EH (cell line): ENCODE measurements at places on chromosomes 11 and 22.

- no peak for DNase-seq
These were observed 4.6 kb downstream of the ST14 start for GRCh38 chr11:130164221-130164570.

GRCh38 chr11:94822080-94822479 lies 53.9 kb downstream of the AMOTL1 start:
- no peak for DNase-seq

DNA sequence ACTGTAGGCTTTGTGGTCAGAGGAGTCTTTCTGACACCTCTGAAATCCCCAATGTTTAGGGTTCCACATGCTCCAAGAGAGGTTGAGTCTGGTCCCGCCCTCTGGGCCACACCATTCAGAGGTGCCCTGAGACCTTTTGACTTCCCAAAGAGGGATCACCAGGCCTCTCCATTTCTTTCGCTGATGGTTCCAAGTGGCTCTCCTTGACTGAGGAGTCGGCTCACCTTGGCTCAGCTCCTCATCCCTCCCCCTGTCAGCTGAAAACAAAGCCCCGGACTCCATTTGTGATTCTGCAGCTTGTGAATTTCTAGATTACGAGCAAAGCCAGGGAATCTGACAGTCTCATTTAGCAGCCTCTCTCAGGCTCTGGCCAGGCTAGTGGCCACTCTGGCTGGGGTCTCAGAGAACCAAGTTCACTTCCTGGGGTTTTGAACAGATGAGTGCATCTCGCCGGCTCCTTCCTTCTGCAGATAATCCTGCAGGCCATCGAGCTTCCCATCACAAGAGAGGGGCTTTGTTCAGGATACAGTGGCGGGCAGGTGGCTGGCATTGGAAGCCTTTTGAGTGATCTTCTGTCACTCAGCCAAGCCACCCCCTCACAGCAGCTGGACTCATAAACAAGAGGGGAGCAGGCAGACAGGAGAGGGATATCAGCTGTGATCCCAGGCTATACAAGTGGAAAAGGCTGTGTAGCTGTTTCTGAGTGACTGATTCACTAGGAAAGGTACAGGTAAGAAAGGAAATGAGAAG lies 102.9 kb downstream of the TRIM29 start:
- DNase-seq, result no peak

GRCh38 chr11:47101406-47101805 lies 75.3 kb downstream of the ARFGAP2 start:
- DNase-seq, result no peak

- peak; percentile 32 for DNase-seq
These were observed 34.9 kb downstream of the OR10A6 start for GRCh38 chr11:7896009-7896785.

DNA sequence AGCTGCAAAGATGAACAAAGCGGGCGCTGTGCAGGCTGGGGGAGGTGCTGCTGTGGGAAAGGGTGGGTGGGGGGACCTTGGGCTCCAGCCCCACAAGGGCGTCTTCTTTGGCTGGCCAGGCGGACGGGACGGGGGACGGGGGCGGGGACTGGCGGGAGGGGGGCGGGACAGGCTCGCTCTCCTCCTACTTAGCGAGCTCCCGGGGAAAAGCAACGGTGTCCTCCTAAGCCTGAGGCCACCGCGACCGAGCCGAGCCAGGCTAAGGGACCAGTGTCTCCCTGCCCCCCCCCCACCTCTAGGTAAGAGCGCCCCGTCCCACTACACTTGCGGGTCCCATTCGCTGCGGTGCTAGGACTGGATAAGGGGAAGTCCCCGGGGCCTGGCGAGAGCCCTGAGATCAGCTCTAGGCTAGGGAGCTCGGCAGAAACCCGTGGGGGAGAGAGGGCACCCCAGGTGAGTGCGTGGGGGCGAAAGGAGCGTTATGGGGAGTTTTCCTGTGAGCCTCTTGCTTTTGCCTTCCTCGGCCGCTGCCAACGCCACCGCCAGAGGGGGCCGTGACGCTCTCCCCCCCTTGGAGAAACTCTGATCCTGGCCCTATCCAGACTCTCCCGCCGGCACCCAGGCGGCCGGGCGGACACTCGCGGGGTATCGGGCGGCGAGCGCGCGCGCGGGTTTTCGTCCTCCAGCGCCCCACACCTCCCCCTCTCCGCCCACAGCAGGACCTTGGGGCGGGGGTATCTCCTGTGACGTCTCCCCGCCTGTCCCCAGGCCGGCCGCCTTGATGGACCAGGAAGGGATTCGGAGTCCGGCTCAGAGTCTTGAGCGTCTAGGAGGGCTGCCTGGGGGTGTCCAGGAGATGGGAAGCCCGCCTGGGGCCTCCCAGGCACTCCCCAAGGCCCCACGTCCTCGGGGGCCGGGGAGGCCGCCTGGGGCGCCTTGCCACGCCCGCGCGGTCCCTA lies at the start of gene PHLDB1:
TSS of gene PHLDB1 (plus strand) at position 215 of the 959 bp plus-strand sequence. CDS start 6,222 bp downstream, outside the sequence.
- DNase-seq, result peak; percentile 78

DNA sequence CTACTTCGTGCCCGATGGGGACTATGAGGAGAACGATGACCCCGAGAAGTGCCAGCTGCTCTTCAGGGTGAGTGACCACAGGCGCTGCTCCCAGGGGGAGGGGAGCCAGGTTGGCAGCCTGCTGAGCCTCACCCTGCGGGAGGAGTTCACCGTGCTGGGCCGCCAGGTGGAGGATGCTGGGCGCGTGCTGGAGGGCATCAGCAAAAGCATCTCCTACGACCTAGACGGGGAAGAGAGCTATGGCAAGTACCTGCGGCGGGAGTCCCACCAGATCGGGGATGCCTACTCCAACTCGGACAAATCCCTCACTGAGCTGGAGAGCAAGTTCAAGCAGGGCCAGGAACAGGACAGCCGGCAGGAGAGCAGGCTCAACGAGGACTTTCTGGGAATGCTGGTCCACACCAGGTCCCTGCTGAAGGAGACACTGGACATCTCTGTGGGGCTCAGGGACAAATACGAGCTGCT lies 751 bp downstream of the FIBIN start:
- DNase-seq, result no peak

DNA sequence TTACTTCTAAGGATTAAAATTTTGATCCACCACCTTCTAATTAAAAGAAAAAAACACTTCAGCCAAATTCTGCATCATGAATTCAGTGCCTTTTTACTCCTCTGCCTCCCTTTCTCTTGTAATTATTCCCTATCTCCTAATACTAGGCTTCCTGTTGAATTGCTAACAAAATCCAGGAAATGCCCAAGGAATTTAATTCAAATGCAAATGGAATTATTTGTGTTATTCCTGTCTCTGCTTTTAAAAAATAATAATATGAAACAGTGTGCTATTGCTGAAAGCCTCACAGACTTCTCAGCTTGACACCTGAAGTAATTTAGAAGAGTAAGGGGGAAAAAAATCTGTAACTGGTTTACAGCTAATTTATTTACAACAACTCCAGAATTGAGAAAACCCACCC lies 85.5 kb downstream of the DLG2 start:
- no peak for DNase-seq

- no peak for DNase-seq
These were observed 65.1 kb downstream of the C11orf65 start for GRCh38 chr11:108402241-108402640.

DNA sequence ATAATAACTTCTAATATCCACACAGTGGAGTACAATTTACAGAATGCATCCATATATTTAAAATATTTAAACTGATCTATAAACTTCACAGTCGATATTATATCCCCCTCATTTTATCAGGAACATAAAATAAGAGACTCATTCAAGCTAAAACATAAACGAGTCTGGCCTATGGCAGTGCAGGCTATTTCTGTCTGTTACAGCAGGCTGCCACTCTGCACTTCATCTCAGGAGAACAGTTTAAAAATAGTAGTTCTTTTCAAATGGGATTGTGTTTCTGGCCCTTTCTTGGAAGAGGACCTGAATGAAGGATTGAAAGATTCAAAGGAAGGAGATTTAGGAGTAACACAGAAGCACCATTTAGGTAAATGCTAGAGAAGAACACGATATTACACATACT lies 915.7 kb downstream of the NTM start:
- no peak for DNase-seq

- DNase-seq, result no peak
These were observed 108.4 kb downstream of the RPL27A start for GRCh38 chr11:8790968-8791367.

- DNase-seq, result peak; percentile 96
These were observed 36.6 kb downstream of the APOL3 start for GRCh38 chr22:36123673-36124630.

- no peak for DNase-seq
These were observed 217.7 kb downstream of the MN1 start for GRCh38 chr22:27583856-27584255.

GRCh38 chr11:130769782-130770535 lies 146.3 kb downstream of the SNX19 start:
- peak; percentile 14 for DNase-seq

DNA sequence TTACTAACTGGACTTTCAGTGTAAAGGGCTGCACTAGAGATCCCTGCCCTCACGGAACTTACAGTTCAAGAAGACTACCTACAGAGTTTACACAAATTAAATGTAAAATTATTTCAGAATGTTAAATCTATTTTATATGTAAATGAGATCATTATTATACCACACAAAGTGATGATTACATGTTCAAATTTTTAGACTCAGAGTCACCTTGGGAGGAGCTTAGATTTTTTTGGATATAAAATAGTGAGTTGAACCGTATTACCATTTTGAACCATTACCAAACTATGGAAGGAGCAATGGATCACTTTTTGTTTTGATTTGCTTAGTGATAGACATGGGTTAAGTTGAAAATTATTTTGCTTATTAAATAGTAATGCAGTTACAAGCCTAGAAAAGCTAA lies 1.6 kb downstream of the IPO7 start:
- peak; percentile 10 for DNase-seq

- DNase-seq, result no peak
These were observed 475.1 kb upstream of the LARGE1 start for GRCh38 chr22:34395370-34395769.

DNA sequence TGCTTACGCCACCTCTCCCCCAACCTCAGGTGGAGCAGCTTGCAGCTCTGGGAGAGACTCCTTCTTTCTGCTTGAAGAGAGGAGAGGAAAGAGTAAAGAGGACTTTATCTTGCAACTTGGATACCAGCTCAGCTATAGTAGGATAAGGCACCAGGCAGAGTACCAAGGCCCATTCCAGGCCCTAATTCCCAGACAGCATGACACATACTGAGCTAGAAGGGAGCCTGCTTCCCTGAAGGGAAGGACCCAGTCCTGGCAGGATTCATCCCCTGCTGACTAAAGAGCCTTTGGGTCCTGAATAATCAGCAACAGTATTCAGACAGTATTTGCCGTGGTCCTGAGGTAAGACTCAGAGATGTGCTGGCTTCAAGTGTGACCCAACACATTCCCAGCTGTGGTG lies 41.4 kb downstream of the PPME1 start:
- DNase-seq, result peak; percentile 1

DNA sequence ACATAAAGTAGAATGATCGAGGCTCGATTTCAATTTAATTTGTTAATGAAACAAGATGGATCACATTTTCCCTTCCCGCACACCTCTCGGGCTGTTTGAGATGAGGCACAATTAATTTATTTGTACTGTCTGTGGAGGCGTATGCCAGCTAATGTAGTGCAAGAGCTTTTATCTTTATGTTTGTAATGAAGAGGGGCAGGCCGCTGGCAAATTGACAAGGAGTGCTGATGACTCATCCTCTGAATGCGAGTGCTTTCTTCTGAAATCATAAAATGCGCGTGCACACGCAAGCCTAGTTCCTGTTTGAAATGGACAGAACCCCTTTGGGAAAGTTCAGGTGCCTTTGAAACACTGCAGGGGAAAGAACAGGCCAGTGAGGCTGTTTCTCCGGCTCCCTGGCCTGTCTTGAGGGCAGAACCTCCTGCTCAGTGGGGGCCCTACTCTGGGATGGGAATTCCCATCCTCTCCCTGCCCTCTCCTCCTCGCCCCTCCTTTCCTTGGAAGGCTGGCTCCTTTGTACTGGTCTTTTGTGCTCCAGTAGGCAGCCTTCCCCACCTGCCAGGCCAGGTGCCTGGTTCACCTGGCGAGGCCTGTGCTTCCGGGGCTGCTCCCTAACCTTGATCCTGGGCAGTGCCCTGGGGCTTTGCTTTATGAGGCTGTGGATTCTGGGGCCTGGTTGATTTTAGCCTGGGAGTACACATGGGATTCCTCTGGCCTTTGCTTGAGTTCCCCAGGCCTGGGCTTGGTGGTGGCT lies 50.3 kb downstream of the TEAD1 start:
- DNase-seq, result peak; percentile 94

GRCh38 chr11:1630271-1630670 lies 696 bp downstream of the KRTAP5-5 start:
- no peak for DNase-seq

DNA sequence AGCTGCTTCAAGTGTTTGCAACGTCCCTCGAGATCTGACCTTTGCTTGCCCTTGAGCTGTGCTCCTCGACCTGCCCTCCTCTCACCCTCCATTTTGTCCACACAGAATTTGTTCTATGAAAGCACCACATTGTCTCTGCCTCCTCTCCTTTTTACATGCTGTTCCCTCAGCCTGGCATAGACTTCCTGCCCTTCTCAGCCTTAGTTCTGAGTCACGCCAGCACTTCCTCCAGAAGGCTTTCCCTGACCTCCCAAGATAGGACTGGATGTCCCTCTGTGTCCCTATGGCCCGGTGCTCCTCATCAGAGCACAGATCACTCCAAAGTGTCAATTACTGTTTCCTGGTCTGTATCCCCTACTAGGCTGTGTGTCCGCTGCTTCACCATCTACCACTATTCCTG lies 16.2 kb downstream of the JHY start:
- no peak for DNase-seq

DNA sequence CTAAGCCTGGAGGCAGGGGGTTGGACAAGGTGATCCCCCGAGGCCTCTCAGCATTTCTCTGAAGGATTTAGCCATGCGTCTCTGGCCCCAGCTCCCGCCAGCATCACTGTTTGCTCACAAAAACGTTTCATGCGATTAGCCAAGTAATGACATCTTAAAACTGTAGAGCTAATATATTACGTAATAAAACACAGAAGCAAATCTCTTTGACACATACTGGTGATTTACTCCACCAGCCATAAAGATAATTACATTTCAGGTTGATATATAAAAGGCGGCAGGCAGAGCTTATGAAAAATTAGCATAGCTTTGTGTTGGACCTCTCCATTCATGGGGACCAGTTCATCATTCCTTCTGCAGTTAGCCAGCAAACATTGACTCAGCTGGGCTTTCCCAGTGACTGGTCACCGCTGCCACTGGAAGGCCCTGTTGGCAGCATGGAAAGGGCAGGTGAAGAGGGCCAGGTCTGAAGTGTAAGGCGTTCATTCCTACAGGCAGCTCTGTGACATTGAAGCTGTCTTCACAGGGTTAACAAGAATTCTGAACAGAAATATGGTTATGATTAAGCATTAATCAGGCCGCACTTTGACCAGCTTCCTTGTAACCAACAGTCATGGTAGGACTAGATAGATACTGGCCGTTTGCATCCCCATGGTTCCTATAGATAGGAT lies 150.3 kb downstream of the NECTIN1 start:
- no peak for DNase-seq

- DNase-seq, result no peak
These were observed 12.3 kb downstream of the IL17RA start for GRCh38 chr22:17097062-17097461.
